ENCODE measurements at places on chromosomes 4 and X. TPM values are rescaled to one million over a fixed set of nuclear protein-coding genes. Genes with fewer than 3 reads are reported as not detected.

The SEPTIN11 gene
- 39.6 TPM for total RNA-seq

The PABPC1L2B gene
- total RNA-seq = not detected

DNA sequence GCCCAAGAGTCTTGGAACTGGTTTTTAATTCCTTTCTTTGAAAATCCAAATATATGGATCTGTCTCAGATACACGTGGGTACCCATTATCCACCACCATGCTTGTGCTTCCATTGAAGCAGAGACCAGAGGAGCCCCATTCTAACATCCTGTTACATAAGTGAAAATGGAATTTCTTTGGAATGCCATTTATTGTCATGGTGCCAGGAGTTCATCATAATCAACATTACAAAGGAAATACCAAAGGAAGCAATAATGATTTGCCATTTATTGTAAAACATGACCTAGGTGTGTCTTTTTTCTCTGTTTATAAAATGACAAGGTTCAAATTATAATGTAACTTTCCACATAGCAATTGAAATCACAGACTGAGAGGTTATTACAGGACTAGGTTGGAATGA is 61.7 kb downstream of the PALLD start:
- no peaks in the 10 kb centered on the region for H3K27me3 ChIP-seq
- H3K36me3 ChIP-seq = no peaks in the 10 kb centered on the region
- H3K27ac ChIP-seq = no peak overlapping the region

DNA sequence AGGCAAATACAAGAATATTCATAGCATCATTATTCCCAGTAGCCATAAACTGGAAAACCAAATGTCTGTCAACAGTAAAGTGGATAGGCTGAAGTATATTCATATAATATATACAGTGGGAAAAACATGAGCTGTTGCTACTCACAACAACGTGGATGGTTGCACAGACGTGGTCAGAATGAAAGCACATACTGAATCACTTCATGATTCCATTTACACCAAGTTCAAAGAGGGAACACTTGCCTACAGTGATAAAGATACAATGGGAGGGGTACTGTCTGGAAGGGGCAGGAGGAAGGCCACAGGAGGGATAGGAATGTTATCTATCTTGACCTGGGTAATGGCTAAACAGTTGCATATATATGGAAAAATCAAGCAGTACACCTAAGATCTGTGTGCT is 25.3 kb downstream of the APBB2 start:
- no peak overlapping the region for H3K27ac ChIP-seq
- DNase-seq = no peak
- no peaks in the 10 kb centered on the region for H3K27me3 ChIP-seq
- H3K36me3 ChIP-seq = no peaks in the 10 kb centered on the region

The CACNA1F gene
- total RNA-seq = 0.10 TPM

DNA sequence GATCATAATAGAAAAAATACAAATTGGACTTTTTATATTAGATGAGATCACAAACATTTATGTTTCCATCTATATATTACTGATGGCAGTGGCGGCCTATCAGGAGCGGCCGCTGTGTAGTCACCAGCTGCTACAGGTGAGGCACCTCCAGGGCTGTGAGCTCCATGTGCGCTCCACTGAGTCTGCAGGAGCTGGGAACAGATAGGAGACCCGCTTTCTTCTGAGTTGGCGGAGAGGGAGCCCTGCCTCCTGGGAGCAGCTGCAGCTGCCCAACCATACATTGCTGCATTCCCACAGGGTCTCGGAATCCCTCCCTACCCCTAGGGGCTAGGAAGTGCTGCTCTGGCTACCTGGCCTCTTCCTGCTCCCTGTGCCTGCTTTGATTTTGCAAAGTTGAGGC is 812.9 kb downstream of the PDHA2 start:
- H3K27ac ChIP-seq = no peak overlapping the region
- no peak for DNase-seq
- H3K4me1 ChIP-seq = no peaks in the 10 kb centered on the region
- no peak overlapping the region for H3K4me3 ChIP-seq
- no peaks in the 10 kb centered on the region for H3K36me3 ChIP-seq

GRCh38 chr4:38046727-38047489 is 86.7 kb downstream of the PTTG2 start:
- H3K27ac ChIP-seq = peak overlapping the region; percentile 90
- H3K4me1 ChIP-seq = peaks cover 37% of the 10 kb centered on the region
- no peaks in the 10 kb centered on the region for H3K36me3 ChIP-seq
- DNase-seq = peak; percentile 81
- no peak overlapping the region for H3K4me3 ChIP-seq
- no peaks in the 10 kb centered on the region for H3K27me3 ChIP-seq

- H3K36me3 ChIP-seq = no peaks in the 10 kb centered on the region
- peaks cover 57% of the 10 kb centered on the region for H3K4me1 ChIP-seq
- DNase-seq = peak; percentile 49
Observed at GRCh38 chr4:128528793-128529553, 241.4 kb upstream of the PGRMC2 start.

DNA sequence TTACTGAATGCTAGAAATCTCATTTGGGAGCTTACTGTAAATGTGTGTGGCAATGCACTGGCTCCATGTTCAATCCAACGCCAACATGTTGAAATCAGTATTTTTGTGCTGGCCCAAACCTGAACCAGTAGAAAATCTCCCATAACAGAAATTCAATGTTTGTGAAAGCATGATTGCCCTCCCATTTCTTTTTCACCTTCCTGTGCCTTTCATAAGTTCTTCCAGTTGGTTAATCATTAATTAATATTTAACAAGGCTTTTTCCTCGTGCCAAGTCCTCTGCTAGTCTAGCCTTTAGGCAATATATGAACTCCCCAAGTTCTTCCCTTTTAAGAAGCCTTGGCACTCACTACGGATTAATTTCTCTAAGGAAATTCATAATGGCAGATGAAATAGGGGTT is 1.3 kb upstream of the PLS3 start:
- DNase-seq = no peak
- H3K27me3 ChIP-seq = no peaks in the 10 kb centered on the region
- no peaks in the 10 kb centered on the region for H3K4me1 ChIP-seq
- no peak overlapping the region for H3K4me3 ChIP-seq
- no peaks in the 10 kb centered on the region for H3K36me3 ChIP-seq
- no peak overlapping the region for H3K27ac ChIP-seq

- H3K4me1 ChIP-seq = peaks cover 9% of the 10 kb centered on the region
- no peaks in the 10 kb centered on the region for H3K27me3 ChIP-seq
- H3K4me3 ChIP-seq = no peak overlapping the region
- DNase-seq = peak; percentile 25
- H3K27ac ChIP-seq = no peak overlapping the region
- no peaks in the 10 kb centered on the region for H3K36me3 ChIP-seq
Observed at GRCh38 chr4:3679851-3680311, 86.3 kb upstream of the ADRA2C start.

DNA sequence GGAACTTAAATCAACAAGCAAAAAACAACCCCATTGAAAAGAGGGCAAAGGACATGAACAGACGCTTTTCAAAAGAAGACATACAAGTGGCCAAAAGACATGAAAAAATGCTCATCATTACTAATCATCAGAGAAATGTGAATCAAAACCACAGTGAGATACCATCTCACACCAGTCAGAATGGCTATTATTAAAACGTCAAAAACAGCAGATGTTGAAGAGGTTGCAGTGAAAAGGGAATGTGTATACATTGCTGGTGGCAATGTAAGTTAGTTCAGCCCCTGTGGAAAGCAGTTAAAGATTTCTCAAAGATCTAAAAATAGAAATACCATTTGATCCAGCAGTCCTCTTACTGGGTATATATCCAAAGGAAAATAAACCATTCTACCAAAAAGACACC is 22.6 kb downstream of the RTL9 start:
- H3K27ac ChIP-seq = no peak overlapping the region
- no peaks in the 10 kb centered on the region for H3K27me3 ChIP-seq
- no peak for DNase-seq
- H3K4me3 ChIP-seq = no peak overlapping the region

DNA sequence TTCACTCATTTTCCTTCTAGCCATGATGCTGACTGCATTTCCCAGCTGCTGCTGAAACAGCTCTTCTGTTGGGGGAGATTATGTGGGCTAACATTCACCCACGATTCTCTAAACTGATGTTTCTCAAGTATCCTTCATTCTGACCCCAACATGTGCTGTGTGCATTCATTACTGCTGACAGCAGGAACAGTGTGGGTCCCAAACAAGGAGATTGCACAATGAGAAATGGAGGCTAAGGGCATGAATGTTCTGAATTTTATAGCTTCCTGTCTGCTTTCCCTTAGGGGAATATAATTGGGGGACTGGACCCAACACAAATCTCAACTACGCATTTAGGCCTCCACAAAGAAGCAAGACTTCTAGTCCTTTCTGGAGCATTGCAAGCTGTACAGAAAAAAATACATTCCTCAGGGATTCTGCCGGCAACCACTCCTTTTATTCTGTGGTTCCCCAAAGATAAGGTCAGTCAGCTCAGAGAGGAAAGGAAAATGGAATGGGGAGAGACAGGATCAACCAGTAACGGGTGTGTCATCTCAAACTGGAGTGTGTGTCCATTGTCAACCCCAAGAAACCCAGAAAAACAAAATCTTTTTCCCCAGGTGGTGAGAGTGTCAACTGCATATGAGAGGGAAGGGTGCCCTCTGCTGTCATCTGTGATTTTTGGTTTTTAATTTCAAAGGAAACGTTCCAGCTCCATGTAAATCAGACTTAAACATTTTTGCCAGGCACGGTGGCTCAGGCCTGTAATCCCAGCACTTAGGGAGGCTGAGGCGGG is 81.5 kb upstream of the EGFL6 start:
- H3K36me3 ChIP-seq = no peaks in the 10 kb centered on the region
- no peaks in the 10 kb centered on the region for H3K4me1 ChIP-seq

- DNase-seq = no peak
- no peak overlapping the region for H3K27ac ChIP-seq
- no peak overlapping the region for H3K4me3 ChIP-seq
Observed at GRCh38 chr4:40946652-40947051, 196.9 kb downstream of the NSUN7 start.

GRCh38 chr4:72326692-72327632 is 242.1 kb downstream of the ADAMTS3 start:
- no peak for DNase-seq
- H3K27me3 ChIP-seq = no peaks in the 10 kb centered on the region
- no peak overlapping the region for H3K4me3 ChIP-seq
- no peaks in the 10 kb centered on the region for H3K4me1 ChIP-seq
- H3K36me3 ChIP-seq = no peaks in the 10 kb centered on the region

- H3K4me1 ChIP-seq = no peaks in the 10 kb centered on the region
- DNase-seq = no peak
- H3K36me3 ChIP-seq = no peaks in the 10 kb centered on the region
- no peak overlapping the region for H3K27ac ChIP-seq
- no peaks in the 10 kb centered on the region for H3K27me3 ChIP-seq
Observed at GRCh38 chr4:30256116-30256832, 463.9 kb upstream of the PCDH7 start.

The SOWAHB gene
- 5.9 TPM for total RNA-seq

The AMMECR1 gene
- total RNA-seq = 10.7 TPM

- H3K4me1 ChIP-seq = no peaks in the 10 kb centered on the region
- no peak overlapping the region for H3K4me3 ChIP-seq
- H3K27ac ChIP-seq = no peak overlapping the region
- H3K27me3 ChIP-seq = no peaks in the 10 kb centered on the region
- no peaks in the 10 kb centered on the region for H3K36me3 ChIP-seq
Observed at GRCh38 chr4:73451404-73451803, 15.4 kb downstream of the AFP start.

The NXF2B gene
- total RNA-seq = not detected

The ARHGAP24 gene
- 70.3 TPM for total RNA-seq

- H3K36me3 ChIP-seq = no peaks in the 10 kb centered on the region
- no peak overlapping the region for H3K4me3 ChIP-seq
- H3K4me1 ChIP-seq = no peaks in the 10 kb centered on the region
- H3K27me3 ChIP-seq = no peaks in the 10 kb centered on the region
Observed at GRCh38 chr4:137446071-137446470, 86.2 kb downstream of the PCDH18 start.

The CXCL1 gene
- total RNA-seq = not detected

The RNF175 gene
- total RNA-seq = not detected

The SERTM2 gene
- not detected for total RNA-seq

The PCDH7 gene
- total RNA-seq = 48.4 TPM

The CFAP47 gene
- 8.8 TPM for total RNA-seq

The ZNF81 gene
- 7.1 TPM for total RNA-seq

Data from thyroid gland (tissue), 4 donors.